ENCODE measurements at places on chromosomes 5 and 9. TPM values are rescaled to one million over a fixed set of nuclear protein-coding genes. Genes with fewer than 3 reads are reported as not detected.

DNA sequence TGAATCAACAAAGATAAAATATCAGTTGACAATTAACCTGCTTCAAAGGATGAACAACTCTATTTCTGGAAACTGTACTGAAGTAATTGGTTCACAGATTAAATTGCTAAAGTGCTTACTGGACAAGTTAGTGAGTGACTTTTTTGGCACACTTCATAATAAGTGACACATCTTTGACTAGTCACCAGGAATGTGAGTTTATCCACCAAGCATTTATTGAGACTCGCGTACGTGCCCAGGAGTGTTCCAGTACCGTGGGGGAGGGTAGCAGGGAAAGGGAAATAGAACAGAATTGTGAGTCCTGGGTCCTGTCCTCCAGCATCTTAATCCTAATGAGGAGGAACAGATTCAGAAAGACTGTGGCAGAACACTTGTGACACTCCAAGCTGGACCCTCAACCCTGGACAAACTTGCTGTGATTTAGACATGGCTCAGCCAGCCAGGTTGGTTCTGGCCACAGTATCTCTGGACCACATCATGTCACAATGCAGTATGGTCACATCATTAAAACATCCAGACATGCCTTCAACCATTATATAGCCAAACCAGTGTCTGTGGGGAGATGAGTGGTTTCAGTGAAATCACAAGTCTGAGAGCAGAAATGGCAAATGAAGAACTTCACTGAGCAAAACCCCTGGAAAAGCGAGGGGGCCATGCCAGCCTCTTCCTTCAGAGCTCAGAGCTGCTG lies 623.1 kb downstream of the BNC2 start:
- DNase-seq: no peak

The EIF4E1B gene
- total RNA-seq: not detected

DNA sequence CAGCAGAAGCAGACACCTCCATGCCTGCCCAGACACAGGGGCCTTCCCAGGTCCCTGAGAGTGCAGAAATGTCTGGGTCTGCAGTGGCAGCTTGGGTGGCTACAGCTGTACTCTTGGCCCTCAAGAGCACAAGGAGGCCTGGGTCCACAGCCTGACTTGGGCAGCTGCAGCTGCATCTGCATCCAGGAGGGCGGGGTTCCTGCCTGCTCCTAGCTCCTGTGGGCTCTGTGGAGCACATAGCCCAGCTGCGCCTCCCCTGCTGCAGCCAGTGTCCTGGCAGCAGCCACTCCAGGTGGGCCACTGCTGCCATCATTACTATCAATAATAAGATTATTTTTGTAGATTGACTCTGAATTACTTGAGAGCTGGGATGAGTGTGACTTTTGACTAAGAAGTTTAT lies 162.0 kb upstream of the PTCH1 start:
- DNase-seq: no peak

DNA sequence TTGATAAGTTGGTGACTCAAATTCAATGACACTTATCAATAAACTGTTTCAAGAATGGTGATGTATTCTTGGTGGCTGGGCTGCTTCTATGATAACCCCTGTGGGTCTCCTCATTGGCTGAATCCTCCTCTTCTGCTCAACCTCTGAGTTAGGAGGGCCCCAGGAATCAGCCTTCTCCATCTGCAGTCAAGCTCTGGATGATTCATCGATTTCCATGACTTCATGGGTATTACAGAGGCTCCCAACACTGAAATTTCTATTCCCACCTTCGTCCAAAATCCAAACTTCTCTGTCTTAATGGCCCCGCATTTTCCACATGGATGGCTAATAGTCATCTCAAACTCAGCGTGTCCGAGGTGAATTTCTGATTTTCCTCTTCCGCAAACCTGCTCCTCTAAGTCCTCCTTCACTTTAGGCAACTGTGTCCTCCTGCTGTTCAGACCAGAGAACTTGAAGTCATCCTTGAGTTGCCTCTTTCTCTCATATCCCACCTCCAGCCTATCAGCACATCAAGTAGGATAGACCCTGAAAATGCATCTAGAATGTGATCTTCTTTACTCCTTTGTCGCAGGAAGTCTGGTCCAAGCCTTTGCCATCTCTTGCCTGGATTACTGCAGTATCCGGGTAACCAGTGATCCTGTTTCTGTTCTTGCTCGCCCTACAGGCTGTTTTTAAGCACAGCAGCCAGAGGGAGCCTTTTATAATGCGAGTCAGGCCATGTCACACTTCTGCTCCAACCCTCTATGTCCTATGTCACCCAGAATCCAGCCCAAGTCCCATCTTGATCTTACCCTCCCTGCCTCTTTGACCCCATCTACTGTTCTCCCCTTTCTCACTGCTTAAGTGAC lies 41.4 kb upstream of the IL7R start:
- DNase-seq: no peak

The MAP1B gene
- total RNA-seq: 203 TPM

DNA sequence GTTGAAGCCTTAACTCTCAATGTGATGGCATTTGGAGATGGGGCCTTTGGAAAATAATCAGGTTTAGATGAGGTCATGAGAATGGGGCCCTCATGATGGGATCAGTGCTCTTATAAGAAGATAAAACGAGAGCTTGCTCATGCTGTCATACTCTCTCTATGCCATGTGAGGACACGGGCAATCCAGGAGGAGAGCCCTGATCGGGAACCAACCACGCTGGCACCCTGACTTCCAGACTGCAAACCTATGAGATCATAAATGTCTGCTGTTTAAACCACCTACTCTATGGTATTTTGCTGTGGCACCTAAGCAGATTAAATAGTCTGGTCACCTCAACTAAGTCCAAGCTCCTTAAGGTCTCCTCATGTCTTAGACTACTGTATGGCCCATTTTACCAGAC lies 10.0 kb downstream of the HMGCS1 start:
- no peak for DNase-seq

DNA sequence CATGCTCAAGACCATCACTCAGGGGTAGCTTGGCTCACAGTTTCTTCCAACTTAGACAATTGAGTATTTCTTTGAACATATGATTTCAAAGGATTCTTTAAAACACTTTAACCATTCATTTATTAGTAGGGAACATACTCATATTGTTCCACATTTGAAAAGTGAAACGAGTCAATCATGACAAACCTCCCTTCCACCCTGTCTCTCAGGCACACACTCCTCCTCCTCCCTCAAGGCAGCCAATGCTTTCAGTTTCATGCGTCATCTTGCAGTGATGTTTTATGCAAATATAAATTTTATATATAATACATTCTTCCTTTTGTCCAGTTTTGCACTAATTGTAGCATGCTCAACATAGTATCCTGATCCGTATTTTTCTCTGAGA lies 126.0 kb upstream of the BOD1 start:
- no peak for DNase-seq

- no peak for DNase-seq
Observed at GRCh38 chr5:110018509-110018908, 328.8 kb downstream of the MAN2A1 start.

The ZBTB5 gene
- 9.9 TPM for total RNA-seq

GRCh38 chr5:10352430-10353240 lies 860 bp upstream of the MARCHF6 start:
- no peak for DNase-seq

The DDX4 gene
- total RNA-seq: not detected

- no peak for DNase-seq
Observed at GRCh38 chr5:172180936-172181335, 7.1 kb downstream of the STK10 start.
